ENCODE measurements at places on chromosomes 2 and 18. TPM values are rescaled to one million over a fixed set of nuclear protein-coding genes. Genes with fewer than 3 reads are reported as not detected.

- no peak overlapping the region for H3K27ac ChIP-seq
- no peak overlapping the region for H3K4me3 ChIP-seq
Observed at GRCh38 chr2:122706757-122707223, 951.3 kb downstream of the TSN start.

GRCh38 chr18:75262511-75262910 lies 51.9 kb downstream of the TSHZ1 start:
- no peaks in the 10 kb centered on the region for H3K36me3 ChIP-seq
- no peak for DNase-seq
- no peak overlapping the region for H3K27ac ChIP-seq
- no peaks in the 10 kb centered on the region for H3K27me3 ChIP-seq
- no peaks in the 10 kb centered on the region for H3K4me1 ChIP-seq

DNA sequence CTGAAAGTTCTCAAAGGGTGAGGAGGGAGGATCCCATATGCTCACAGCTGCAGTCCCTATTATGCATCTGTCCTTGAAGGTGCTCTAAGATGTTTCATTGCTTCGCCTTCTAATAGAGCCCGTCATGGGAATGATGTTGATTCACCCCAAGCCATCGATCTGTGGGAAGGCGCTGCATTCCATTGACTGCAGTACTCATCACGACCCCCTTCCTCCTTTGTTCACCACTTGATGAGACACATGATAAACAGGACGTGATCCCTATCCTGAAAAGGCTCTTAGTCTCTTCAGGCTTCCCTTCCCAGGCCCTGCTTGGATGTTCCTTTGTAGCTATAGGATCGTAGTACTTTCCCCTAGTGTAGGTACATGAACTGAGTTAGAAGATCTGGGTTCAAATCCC lies 181.8 kb downstream of the AGPS start:
- no peak overlapping the region for H3K27ac ChIP-seq
- no peak overlapping the region for H3K4me3 ChIP-seq
- H3K36me3 ChIP-seq, result no peaks in the 10 kb centered on the region
- H3K4me1 ChIP-seq, result no peaks in the 10 kb centered on the region
- DNase-seq, result no peak

- no peak within 1 kb of the TSS for H3K27ac ChIP-seq
- H3K4me3 ChIP-seq, result no peak within 1 kb of the TSS
- peaks cover 17% of the 10 kb centered on the region for H3K27me3 ChIP-seq
- H3K4me1 ChIP-seq, result no peaks in the 10 kb centered on the region
- DNase-seq, result no peak
- H3K36me3 ChIP-seq, result no peaks in the 10 kb centered on the region
Observed at GRCh38 chr2:232539298-232540231, at the start of gene CHRNG. Gene CHRNG, plus strand, starts transcription at chr2:232539692. Its CDS starts 56 bp downstream, at chr2:232539748.

- H3K4me1 ChIP-seq, result peaks cover 10% of the 10 kb centered on the region
- no peaks in the 10 kb centered on the region for H3K36me3 ChIP-seq
- H3K4me3 ChIP-seq, result no peak overlapping the region
- DNase-seq, result peak; percentile 29
- peak overlapping the region; percentile 63 for H3K27ac ChIP-seq
Observed at GRCh38 chr2:36330473-36331395, 24.8 kb upstream of the CRIM1 start.

GRCh38 chr2:75310876-75311275 lies 111.6 kb upstream of the TACR1 start:
- no peaks in the 10 kb centered on the region for H3K27me3 ChIP-seq
- H3K36me3 ChIP-seq, result no peaks in the 10 kb centered on the region
- DNase-seq, result peak; percentile 57
- 0 out of 2 replicates have a peak overlapping the region, but pooled peaks have one; percentile 21 for H3K27ac ChIP-seq

- peak overlapping the region; percentile 92 for H3K27ac ChIP-seq
- no peaks in the 10 kb centered on the region for H3K36me3 ChIP-seq
- DNase-seq, result peak; percentile 18
- H3K27me3 ChIP-seq, result peaks cover 2% of the 10 kb centered on the region
Observed at GRCh38 chr2:55419233-55419678, 400 bp downstream of the CCDC88A start.

GRCh38 chr18:9922592-9923311 lies 8.9 kb downstream of the VAPA start:
- H3K27ac ChIP-seq, result no peak overlapping the region
- H3K36me3 ChIP-seq, result no peaks in the 10 kb centered on the region
- no peak overlapping the region for H3K4me3 ChIP-seq
- peaks cover 8% of the 10 kb centered on the region for H3K4me1 ChIP-seq
- DNase-seq, result no peak
- H3K27me3 ChIP-seq, result no peaks in the 10 kb centered on the region

DNA sequence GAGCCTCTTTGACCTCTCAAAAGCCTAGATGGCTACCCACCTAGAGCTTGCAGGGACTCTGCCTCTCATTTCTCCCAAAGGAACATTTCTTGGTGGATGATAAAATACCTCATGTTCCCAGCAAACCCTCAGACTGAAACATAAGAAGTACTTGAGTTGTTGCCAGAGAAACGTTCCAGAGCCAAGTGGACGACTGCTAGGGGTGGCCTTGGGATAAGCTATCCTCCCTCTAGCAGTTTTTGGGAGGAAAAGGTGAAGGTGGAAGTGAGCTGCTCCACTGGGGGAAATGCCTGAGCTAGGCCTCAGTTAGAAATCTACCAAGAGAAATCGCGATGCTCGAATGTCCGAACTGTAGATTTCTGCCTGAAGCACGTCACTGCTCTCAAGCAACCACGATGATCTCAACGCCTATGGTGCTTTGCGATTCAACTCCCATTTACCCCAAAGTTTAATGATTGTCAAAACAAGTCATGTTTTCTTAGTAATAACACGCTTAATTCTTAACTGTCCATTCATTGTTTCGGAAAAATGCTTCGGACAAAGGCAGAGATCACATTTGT lies 91.5 kb downstream of the CCBE1 start:
- no peak overlapping the region for H3K4me3 ChIP-seq
- H3K27ac ChIP-seq, result peak overlapping the region; percentile 94
- no peaks in the 10 kb centered on the region for H3K36me3 ChIP-seq
- H3K4me1 ChIP-seq, result peaks cover 23% of the 10 kb centered on the region

DNA sequence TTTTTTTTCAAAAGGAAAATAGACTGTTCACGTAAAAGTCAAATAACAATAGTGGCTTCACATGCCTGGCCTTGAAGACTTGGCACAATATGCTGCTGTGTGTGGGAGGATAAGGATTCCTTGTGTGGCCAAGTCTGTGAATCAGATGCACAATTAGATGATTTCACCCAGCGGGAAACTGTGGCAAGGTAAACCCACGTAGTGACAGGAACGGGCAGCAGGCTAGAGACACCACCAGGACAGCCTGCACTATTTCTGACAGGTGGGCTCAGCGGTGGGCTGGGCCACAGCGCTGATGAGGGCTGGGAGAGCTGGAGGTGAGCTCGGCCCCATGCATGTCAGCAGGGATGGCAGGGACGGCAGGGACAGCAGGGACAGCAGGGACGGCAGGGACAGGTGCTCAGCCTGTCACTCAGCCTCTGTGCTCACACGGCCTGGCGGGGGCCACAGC lies 21.6 kb downstream of the SNORC start:
- no peak overlapping the region for H3K27ac ChIP-seq
- H3K27me3 ChIP-seq, result no peaks in the 10 kb centered on the region
- H3K4me1 ChIP-seq, result peaks cover 1% of the 10 kb centered on the region
- DNase-seq, result peak; percentile 72
- H3K4me3 ChIP-seq, result no peak overlapping the region

GRCh38 chr18:55588111-55588869 lies at the start of gene TCF4:
Gene TCF4, minus strand, starts transcription at chr18:55588192. Its CDS starts 1,076 bp downstream, at chr18:55587116.
- no peaks in the 10 kb centered on the region for H3K27me3 ChIP-seq
- peak within 1 kb of the TSS; percentile 78 for H3K4me3 ChIP-seq
- DNase-seq, result peak; percentile 52

DNA sequence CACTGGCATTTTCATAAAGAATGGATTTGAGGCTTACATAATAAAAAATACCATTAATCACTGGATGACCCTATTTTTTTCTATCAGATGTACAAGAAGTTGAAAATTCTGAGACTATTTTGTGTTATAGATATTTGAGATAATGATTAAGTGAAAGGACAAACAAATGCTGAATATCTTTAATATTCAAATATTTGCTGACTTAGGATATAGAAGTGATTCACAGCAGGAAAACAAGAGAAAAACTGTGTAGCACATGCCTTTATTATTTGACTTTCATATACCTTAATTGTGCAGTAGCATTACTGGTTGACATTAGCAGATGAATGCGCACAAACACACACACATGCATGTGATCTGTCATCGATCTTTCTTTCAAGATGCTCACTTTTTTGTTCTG lies 766.5 kb downstream of the SATB2 start:
- no peak overlapping the region for H3K4me3 ChIP-seq
- no peaks in the 10 kb centered on the region for H3K4me1 ChIP-seq
- H3K36me3 ChIP-seq, result no peaks in the 10 kb centered on the region

DNA sequence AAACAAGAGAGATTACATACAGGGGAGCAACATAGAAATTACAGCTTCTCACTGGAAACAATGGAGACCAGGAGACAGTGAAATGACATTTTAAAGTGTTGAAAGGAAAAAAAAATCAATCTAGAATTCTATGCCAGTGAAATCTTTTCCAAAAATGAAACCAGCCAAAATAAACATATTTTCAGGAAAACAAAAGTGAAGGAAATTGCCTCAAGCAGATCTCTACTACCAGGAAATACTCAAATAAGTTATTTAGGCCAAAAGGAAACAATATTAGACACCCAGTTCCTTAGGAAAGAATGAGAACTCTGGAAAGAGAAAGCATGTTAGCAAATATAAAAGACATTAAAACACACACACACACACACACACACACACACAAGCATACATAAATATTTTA lies 339.9 kb upstream of the NCKAP5 start:
- no peak overlapping the region for H3K4me3 ChIP-seq
- no peaks in the 10 kb centered on the region for H3K27me3 ChIP-seq
- no peak overlapping the region for H3K27ac ChIP-seq
- H3K36me3 ChIP-seq, result no peaks in the 10 kb centered on the region
- no peak for DNase-seq

GRCh38 chr2:165425556-165425955 lies 43.9 kb upstream of the CSRNP3 start:
- H3K36me3 ChIP-seq, result no peaks in the 10 kb centered on the region
- DNase-seq, result no peak
- H3K4me1 ChIP-seq, result no peaks in the 10 kb centered on the region
- no peak overlapping the region for H3K27ac ChIP-seq

DNA sequence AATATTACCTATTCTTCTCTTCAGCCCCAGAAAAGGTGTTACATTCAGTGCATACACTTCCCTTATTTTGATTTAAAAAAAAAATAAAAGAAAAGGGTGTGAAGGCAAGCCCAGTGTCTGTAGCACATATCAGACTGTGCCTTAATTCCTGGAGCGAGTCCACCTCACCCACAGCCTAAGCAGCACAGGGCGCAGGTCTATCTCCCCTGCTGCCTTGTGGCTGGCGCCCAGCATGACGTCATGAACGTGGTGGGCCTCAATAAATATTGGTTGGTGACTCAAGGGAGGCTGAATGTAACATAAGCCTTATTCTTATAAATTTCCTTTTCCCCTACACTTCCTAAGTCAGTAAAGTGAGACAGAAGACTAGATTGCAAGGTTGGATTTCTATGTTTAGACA lies 26.4 kb downstream of the ST3GAL5 start:
- no peak overlapping the region for H3K27ac ChIP-seq
- peak; percentile 72 for DNase-seq
- no peaks in the 10 kb centered on the region for H3K27me3 ChIP-seq
- no peak overlapping the region for H3K4me3 ChIP-seq
- peaks cover 4% of the 10 kb centered on the region for H3K36me3 ChIP-seq

DNA sequence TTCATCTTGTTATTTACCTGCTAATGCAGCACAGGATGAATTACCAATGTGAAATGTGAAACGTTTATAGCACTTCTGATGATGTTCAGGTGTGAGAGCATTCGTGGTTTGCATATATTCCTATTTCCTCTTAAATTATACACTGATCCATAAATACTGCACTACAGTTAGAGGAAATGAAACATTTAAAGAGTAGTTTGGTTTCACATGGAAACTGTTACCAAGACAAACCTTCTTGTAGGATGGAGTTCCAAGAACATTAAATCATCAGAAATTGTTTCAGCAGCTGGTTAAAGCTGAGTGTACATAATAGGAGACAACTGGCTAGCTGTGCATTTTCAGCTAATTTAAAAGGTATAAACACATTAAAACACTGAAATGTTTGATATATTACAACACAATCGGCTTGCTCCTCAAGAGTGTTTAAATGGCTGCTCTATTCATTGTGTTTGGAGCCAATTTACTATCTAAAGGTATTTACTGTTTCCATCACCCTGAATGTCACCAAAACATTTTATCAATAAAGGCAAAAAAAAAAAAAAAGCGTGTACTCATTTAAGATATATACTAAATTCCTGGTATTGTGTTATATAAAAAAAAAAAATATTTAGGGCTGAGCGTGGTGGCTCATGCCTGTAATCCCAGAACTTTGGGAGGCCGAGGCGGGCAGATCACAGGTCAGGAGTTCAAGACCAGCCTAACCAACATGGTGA lies 100.6 kb downstream of the DYM start:
- 0 out of 2 replicates have a peak, but pooled peaks cover 2% of the 10 kb centered on the region for H3K4me1 ChIP-seq
- H3K4me3 ChIP-seq, result no peak overlapping the region
- DNase-seq, result peak; percentile 90
- no peaks in the 10 kb centered on the region for H3K27me3 ChIP-seq
- H3K36me3 ChIP-seq, result peaks cover 5% of the 10 kb centered on the region

GRCh38 chr2:95012881-95013550 lies 12.5 kb upstream of the MAL start:
- no peak for DNase-seq
- H3K4me1 ChIP-seq, result no peaks in the 10 kb centered on the region
- peaks cover 35% of the 10 kb centered on the region for H3K27me3 ChIP-seq
- no peaks in the 10 kb centered on the region for H3K36me3 ChIP-seq
- no peak overlapping the region for H3K27ac ChIP-seq

- no peaks in the 10 kb centered on the region for H3K27me3 ChIP-seq
- no peaks in the 10 kb centered on the region for H3K36me3 ChIP-seq
- no peaks in the 10 kb centered on the region for H3K4me1 ChIP-seq
Observed at GRCh38 chr2:187424146-187424545, 23.9 kb downstream of the CALCRL start.

- H3K27me3 ChIP-seq, result no peaks in the 10 kb centered on the region
- no peaks in the 10 kb centered on the region for H3K36me3 ChIP-seq
- no peak overlapping the region for H3K4me3 ChIP-seq
Observed at GRCh38 chr18:76307293-76307690, 187.8 kb downstream of the ZNF516 start.

- H3K27ac ChIP-seq, result no peak overlapping the region
- no peaks in the 10 kb centered on the region for H3K4me1 ChIP-seq
- peaks cover 33% of the 10 kb centered on the region for H3K27me3 ChIP-seq
- DNase-seq, result no peak
Observed at GRCh38 chr2:68700560-68700959, 34.1 kb upstream of the ARHGAP25 start.

GRCh38 chr2:144517866-144518747 lies 1.8 kb downstream of the ZEB2 start:
- no peaks in the 10 kb centered on the region for H3K36me3 ChIP-seq
- H3K4me3 ChIP-seq, result peak overlapping the region; percentile 99
- no peak for DNase-seq
- H3K27ac ChIP-seq, result peak overlapping the region; percentile 99
- H3K4me1 ChIP-seq, result peaks cover 5% of the 10 kb centered on the region
- H3K27me3 ChIP-seq, result no peaks in the 10 kb centered on the region

Gene EGR4
- total RNA-seq, result not detected

Gene LRRC30
- total RNA-seq, result not detected

Gene CNGA3
- total RNA-seq, result not detected

Gene RNF149
- 26.4 TPM for total RNA-seq

Gene HOXD3
- not detected for total RNA-seq

Gene UGT1A9
- not detected for total RNA-seq

Gene PDE1A
- 0.90 TPM for total RNA-seq

Gene CCDC85A
- total RNA-seq, result 2.8 TPM

Gene HJURP
- total RNA-seq, result 22.6 TPM

Gene TEKT4
- total RNA-seq, result not detected

Gene VWC2L
- total RNA-seq, result not detected

Gene TUBA3E
- not detected for total RNA-seq

Gene GPR155
- total RNA-seq, result 4.4 TPM

Gene TNS1
- 45.2 TPM for total RNA-seq

Gene SOS1
- 8.2 TPM for total RNA-seq
